ENCODE measurements at places on chromosomes 3 and 15.

GRCh38 chr15:25829073-25829472 lies 34.1 kb downstream of the ATP10A start:
- DNase-seq, result no peak

DNA sequence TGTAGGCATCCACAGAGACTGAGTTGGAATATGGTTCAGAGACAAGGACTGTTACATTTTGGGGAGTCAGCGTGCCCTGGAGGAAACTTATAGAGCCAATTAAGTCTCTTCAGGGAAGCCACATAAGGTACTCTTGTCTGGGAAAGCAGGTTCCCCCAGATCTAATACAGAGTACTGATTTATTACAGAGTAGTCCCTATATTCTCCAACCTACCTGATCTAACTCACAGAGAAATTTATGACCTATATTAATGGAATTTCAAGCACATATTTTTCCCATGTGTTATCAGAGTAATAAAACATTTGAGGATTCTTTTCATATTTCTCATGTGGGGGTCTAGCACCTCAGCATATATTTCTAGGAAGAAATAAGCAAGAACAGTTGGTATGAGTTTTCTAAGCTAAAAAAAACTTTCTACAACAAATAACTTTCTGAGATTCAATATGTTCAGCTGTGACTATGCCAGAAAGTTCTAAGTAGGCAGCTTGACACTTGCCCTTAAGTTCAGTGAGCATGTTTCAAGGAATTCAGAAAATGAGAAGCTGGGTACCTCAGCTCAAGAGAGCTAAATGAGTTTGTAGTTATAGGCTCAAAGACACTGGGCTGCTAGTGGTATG lies 75.3 kb upstream of the COL8A1 start:
- no peak for DNase-seq

- no peak for DNase-seq
These were observed 27.3 kb downstream of the ENTPD3 start for GRCh38 chr3:40414270-40414669.

GRCh38 chr3:158105710-158106253 lies 438 bp downstream of the SHOX2 start:
- DNase-seq, result no peak

GRCh38 chr15:68252925-68253534 lies 23.5 kb upstream of the CLN6 start:
- DNase-seq, result no peak

- no peak for DNase-seq
These were observed 202.8 kb downstream of the PLCL2 start for GRCh38 chr3:17087509-17087908.

DNA sequence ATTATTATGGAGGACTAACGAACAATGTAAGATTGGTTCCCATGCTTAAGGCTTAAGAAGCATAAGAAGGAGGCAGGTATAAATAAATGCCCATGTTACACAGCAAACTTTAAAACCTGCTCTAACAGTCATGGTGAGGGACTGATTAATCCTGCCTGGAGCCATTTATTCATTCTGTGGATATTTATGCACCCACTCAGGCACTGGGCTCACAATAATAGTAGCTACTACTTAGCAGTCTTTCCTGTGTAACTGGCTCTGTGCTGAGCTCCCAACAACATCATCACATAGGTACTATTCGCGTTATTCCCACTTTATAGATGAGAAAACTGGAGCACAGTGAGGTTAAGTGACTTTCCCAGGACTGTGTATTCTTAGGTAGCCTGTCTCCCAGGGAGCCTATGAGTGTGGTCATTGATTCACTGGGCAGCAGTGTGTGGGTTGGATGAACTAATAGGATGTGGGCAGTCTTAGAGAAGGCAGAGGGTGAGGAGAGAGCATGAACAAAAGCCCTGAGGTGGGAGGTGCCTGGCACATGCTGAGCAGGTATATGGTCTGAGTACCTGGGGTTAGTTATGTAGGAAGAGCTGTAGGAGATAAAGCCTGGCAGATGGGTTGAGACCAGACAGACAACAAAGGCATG lies 44.1 kb upstream of the UMPS start:
- DNase-seq, result peak; percentile 23

DNA sequence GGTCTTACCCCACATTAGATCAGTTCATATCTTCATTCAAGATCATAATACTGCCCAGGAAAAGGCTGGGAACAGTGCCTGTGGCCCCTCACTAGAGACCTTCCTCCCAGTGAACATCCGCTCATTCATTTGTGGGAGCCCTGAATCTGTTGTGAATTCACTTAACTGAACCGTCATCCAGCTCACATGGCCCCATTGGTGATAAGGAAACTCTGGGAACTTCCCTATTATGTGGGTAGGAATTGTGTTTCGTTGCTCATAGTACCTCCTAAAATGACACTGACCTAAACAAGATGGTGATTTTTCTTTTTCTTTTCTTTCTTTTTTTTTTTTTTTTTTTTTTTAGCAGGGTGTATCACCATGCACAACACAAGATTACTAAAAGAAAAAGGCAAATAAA lies 6.8 kb upstream of the MESP2 start:
- DNase-seq, result no peak

DNA sequence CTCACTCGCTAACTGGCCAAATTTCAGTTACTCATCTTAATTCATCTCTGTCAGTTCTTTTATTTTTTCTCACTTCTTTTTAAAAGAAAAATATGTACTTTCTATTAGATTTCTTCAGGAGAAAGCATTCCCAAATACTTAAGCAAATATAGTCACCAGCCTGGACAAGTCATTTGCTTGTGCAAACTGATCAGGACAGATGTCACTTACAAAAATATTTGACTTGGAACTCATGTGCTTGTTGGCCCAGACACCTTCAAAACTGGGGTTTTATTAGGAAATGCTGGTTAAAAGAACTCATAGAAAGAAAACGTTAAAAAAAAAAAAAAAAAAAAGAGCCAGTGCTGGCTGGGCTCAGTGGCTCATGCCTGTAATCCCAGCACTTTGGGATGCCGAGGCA lies 31.3 kb upstream of the FOXP1 start:
- DNase-seq, result no peak

Data from keratinocyte (primary cell).